ENCODE measurements at places on chromosomes 2 and 18.

GRCh38 chr2:108145557-108146326, 94.0 kb upstream of the SULT1C3 start:
- DNase-seq: no peak

DNA sequence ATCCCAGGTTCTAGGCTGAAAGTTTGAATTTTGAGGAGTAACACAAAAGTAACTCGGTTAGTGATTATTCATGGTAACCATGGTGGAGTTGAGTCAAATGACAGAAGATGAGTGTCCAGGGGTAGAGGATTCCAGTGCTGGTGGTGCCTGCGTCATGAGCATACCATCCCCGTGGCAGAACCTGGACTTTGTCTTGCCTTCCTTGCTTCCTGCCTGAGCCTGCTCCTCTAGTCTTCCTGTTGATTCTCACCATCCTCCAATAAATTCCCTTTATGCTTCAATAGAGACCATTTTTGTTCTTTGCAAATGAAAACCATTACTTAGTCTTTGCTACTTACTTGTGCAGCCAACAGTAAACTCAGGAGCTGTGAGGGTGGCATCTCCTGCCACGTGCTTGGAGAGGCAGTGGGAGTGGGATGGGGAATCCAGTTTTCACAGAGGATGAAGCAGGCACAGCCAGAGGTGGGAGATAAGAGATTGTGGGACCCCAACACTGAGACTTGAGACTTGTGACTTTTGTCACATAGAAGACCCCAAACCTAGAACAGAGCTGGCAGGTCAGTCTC, 4.1 kb upstream of the YES1 start:
- DNase-seq: no peak

- no peak for DNase-seq
These were observed 83.8 kb downstream of the NPAS2 start for GRCh38 chr2:100903534-100904258.

GRCh38 chr2:117199511-117199910, 615.0 kb upstream of the DDX18 start:
- DNase-seq: no peak

GRCh38 chr2:100924122-100924519, 78.0 kb upstream of the RPL31 start:
- no peak for DNase-seq

GRCh38 chr18:31683106-31683505, 1.3 kb downstream of the B4GALT6 start:
- no peak for DNase-seq

GRCh38 chr2:61135510-61135909, 26.5 kb upstream of the C2orf74 start:
- DNase-seq: peak; percentile 19

DNA sequence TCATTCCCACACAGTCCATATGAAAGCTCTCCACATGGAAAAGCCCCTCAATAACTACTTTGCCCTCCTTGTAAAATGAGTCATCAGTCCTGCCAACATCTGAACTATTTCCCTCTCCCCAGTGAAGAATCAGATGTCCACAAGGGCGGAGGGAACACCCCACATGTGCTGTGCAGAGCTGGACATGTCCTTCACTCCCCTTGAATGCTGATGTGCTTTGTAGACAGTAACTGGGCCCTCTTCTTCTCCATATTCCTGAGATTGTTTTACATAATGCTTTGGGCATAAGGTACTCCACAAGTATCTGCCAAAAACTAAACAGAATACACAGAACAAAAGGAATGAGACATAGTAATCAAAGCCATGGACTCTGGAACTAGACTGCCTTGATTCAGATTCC, 879.4 kb downstream of the BCL11A start:
- no peak for DNase-seq

GRCh38 chr2:239533569-239534316, 132.9 kb upstream of the HDAC4 start:
- DNase-seq: peak; percentile 92

DNA sequence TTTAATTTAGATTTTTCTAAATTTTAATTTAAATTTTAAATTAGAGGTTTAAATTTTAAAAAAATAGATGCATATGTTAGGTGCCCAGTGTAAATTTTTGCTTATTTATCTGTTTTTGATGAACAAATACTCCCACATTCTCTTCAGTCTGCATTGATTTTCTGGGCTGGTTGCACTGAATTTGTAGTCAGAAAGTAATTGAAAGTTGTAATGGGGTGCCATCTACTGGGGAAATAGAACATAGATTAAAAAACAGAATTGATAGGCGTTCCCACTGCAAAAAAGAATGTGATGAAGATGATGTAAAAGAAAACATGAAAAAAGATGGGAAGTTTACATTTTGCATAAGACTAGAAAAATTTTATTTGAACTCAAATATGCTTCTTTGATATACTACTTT, 51.7 kb upstream of the CCDC85A start:
- DNase-seq: peak; percentile 69

DNA sequence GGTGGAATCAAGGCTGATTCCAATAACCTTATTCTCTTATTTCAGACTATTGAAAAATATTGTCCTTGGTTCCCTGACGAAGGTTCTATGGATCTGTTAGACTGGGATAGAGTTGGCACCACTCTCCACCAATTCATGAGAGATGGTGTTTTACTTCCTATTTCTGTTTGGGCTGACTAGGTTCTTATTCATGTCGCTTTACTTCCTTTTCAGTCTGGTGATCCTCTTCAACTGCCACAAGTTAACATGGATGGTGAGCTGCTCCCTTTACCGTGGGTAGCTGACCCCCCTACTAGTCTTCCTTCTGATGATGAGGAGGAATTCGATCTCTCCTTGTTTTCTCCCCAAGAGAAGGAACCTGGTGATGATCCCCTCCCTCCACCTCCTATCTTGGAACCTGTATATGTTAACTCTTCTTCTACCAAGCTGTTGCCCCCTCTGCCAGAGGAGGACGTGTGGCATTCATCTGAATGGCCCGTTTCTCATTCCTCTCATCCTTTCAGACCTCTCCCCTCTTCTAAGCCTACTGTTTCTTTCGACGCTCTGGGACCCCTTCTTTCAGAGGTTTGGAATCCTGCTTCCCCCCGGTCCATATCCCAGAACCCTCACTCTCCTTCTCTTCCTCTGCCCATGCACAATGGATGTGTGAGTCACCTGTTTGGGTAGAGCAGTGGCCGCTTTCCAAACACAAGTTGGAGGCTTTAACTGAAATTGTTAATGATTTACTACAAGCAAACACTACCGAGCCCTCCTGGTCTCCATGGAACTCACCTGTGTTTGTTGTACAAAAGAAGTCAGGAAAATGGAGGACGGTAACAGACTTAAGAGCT, 13.5 kb upstream of the CNOT11 start:
- DNase-seq: no peak

DNA sequence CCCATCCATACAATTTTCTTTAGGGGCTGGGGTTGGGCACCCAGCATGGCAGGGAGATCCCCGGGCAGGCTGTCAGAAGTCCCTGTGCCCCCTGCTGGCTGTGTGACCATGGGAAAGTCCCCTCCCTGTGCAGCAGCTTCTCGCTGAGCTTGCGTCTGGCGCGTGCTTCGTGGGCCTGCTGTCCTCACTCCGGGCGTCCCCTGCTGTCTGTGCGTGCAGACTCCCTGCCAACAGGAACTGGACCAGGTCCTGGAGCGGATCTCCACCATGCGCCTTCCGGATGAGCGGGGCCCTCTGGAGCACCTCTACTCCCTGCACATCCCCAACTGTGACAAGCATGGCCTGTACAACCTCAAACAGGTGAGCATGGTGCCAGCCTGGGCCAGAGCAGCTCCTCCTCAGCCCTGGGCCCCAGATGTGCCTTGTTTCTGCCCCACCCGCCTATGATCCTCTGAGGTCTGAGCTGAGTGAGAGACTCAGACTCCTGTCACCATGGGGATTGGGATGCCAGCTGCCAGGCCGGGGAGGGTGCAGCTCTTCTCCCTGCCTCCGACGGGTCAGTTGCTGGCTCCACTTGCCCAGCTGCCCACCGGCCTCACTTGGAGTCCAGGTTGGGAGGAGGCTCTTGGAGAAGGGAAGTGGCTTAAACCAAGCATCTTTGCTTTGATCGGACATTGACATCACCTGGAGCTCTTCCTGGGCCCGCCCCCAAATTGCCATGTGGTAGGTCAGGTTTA, 28.6 kb downstream of the IGFBP2 start:
- DNase-seq: no peak

GRCh38 chr18:60027397-60027796, 127.6 kb downstream of the PMAIP1 start:
- DNase-seq: no peak

GRCh38 chr2:118417406-118418120, 329.3 kb downstream of the INSIG2 start:
- DNase-seq: no peak

GRCh38 chr2:73994178-73994831, 9.6 kb downstream of the TET3 start:
- no peak for DNase-seq

- DNase-seq: no peak
These were observed 86.7 kb downstream of the ATL2 start for GRCh38 chr2:38290332-38290731.

GRCh38 chr2:106859498-106859897, 26.5 kb downstream of the ST6GAL2 start:
- DNase-seq: no peak

DNA sequence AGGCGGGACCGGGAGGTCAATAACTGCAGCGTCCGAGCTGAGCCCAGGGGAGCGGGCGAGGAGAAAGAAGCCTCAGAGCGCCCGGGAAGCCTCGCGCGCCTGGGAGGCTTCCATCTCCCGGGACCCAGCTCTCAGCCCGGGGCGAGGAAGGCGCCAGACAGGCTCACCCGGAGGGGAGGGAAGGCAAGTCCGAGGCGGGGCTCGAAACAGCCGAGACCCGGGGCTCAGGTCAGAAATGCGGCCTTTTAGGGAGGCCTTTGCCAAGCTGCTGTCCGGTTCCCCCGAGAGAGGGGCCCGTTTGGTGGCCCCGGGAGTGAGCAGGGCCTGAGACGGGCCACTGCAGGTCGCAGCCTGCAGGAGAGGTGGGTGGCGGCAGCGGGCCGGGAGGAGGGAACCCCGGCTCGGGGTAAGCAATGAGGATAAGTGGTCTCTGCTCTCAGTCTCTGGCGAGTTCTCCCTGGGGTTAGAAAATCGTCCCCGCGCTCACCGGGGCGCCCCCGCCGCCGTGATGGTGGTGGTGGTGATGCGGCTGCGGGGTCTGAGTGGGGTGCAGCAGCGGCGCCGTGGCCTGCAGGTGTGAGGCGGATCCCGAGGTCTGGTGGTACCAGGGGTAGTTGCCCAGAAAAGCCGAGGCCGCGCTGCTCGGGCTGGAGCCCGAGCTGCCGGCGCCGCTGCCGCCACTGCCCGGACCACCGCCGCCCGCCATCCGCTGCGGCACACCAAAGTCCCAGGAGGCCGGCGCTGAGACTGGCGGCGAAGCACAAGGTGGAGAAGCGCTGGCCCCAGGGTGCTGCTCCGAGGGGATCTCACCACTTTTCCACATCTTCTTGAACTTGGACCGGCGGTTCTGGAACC, 2.4 kb downstream of the DLX2 start:
- DNase-seq: peak; percentile 25

- DNase-seq: peak; percentile 12
These were observed 105.0 kb upstream of the ALK start for GRCh38 chr2:30026091-30027055.

DNA sequence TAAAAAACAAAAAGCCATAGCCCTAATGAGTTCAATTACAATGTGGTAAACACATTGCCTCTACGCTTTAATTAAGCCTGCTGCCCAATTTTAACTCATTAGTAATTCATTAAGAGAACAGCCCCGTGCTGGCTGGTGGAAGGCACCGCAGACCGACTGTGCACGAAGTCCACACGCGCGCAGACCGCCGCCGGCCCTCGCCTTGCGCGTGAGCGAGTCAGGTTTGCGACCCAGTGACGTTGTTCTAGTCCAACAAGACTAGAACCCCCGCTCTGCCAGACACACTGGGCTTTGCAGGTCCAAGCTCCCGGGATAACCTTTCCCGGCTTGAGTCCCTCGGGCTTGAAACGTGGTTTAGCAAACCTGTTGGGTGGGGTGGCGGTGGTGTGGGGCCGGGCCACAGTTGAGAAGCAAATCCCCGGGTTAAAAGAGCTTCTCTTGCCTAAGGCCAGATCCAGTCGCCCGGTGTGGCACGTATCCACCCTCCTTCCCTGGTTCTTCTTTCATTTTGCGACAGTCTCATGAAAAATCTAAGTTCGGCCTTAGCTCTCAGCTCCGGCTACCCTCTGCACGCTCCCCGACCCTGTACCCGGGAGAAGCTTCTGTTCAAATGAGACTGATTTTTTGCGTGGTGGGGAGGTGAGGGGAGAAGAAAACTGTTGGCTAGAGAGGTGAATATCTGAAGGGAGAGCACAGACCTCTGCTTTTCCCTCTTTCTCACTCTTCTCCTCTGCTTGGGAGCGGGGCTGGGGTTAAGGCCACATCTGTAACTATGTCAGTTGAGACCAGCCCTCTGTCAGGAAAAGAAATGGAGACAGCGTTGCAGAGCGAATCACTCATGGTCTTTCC, 11.1 kb upstream of the SKOR2 start:
- DNase-seq: no peak

- DNase-seq: no peak
These were observed 2.4 kb downstream of the ZNF396 start for GRCh38 chr18:35374708-35375107.

GRCh38 chr2:16438613-16439321, 226.9 kb downstream of the CYRIA start:
- DNase-seq: no peak

GRCh38 chr2:220277445-220277975, 650.1 kb downstream of the SLC4A3 start:
- DNase-seq: peak; percentile 86

DNA sequence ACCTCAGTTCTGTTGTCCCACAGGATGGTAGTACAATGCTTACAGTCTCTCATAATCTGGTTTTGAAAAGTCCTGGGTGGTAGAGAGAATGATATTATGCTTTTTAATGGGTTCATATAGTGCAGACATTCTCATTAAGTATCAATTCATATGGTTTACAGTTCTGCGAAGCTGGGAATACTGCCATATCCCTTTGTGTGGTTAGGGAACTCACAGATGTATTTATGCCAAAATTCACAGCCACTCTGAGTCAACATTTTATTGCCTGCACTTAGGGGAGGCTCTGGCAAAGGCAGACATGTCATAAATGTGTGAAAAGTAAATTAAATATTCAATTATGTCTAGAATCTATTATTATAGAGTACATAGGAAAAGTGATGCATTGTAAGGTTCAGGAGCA, 808.2 kb downstream of the SUCLG1 start:
- DNase-seq: peak; percentile 1

DNA sequence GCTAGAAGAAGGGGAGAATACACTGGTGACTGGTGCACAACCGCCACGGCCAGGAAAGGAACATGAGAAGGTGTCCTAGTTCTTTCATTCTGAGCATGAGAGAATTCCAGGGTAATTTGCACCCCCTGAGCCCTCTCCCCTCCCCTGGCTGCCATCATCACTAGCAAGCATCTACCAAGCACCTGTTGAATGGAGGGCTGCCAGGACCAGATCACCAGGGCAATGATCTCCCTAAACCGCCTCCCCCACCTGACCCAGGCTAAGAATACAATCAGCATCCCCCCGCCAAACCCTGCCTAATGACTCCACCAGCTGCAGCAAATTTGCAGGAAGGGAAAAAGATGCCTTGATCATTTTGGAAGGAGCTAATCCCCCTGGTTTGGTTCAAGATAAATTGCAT, 100.2 kb downstream of the STPG4 start:
- DNase-seq: no peak

All from muscle of back (tissue), 13 donors.